ENCODE measurements at places on chromosomes 7 and 10.

DNA sequence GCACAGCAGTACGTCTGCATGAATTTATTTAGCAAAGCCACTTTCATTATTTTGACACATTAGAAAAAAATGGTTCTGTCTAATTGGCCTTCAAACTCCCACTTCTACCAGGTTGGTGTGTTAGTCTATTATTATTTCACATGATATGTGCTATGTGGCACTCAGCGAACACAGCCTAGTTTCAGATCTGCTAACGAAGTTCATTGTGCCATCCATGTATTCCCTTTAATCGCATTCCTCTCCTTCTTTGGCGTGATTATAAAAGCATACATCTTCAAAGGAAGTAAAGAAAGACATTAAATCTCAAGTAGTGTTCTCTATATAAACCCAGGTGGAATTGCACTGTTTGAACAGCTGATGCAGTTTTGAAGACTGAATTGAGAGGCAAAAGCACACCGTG, 96.4 kb upstream of the CACNA2D1 start:
- DNase-seq: no peak

DNA sequence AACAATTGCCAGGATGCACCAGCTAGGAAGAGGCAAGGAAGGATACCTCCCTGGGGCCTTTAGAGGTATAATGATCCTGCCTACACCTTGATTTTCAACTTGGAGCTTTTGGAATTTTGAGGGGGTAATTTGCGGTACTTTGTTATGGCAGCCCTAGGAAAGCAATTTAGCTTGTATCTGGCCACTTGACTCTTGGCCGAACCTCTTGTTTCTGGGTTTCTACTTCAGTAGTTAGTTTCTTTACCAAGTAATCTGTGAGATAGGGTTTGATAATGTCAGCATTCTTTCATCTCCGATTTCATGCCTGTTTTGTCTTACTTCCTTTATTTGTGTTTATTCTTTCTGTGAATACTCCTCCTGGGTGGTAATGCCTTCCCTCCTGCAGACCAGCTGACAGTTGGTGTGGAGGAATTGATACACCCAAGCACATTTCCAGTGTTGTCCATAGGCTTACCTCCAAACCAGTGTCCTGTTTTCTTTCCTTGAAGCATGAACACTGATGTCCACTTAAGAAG, 163.7 kb downstream of the SND1 start:
- no peak for DNase-seq

DNA sequence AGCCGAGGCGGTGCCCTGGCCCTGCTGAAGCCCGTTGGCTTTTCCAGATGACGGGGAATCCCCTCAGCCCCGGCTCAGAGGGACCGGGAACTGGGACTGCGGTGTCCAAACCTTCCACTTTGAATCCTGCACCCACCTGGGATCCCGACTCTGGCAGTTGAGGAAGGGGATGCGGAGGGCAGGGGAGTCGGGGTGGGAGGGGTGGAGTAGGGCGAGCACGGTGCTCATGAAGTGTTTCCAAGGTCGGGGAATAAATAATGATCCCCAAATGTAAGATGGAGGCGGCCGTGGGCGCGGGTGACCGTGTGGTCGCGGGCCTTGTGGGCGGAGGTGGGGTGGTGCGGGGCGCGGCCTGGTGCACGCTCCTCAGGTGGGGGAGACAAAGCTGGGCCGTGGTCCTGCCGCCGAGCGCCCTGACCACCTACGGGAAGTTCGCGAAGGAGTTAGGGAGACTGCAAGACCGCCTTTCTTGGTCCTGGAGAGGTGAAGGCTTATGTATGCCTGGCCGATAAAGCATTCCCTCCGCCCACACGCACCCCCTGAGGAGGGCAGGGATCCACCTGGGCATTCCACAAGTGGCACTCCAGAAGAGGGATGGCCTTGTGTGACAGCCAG, 1.4 kb downstream of the MTURN start:
- DNase-seq: no peak

DNA sequence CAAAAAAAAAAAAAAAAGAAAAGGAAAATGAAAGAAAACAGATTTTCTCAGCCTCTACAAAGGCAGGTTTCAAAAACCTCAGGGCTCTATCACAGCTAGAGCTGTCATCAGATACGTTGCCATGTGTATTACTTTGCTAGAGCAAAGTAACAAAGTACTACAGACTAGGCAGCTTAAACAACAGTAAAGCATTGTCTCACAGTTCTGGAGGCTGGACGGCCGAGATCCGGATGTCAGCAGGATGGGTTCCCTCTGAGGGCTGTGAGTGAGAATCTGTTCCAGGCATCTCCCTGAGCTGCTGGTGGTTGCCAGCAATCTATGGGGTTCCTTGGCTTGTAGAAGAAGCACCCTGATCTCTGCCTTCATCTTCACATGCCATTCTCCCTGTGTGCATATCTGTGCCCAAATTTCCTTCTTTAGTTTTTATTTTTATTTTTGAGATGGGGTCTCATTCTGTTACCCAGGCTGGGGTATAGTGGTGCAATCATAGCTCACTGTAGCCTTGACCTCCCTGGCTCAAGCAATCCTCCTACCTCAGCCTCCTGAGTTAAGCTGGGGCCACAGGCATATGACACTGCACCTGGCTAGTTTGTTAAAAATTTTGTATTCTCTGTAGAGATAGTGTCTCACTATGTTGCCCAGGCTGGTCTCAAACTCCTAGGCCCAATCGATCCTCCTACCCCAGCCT, 48.9 kb upstream of the KDM7A start:
- DNase-seq: no peak

GRCh38 chr7:4470246-4470645, 211.8 kb upstream of the FOXK1 start:
- DNase-seq: no peak

GRCh38 chr7:1672851-1673486, 2.9 kb downstream of the ELFN1 start:
- DNase-seq: no peak

DNA sequence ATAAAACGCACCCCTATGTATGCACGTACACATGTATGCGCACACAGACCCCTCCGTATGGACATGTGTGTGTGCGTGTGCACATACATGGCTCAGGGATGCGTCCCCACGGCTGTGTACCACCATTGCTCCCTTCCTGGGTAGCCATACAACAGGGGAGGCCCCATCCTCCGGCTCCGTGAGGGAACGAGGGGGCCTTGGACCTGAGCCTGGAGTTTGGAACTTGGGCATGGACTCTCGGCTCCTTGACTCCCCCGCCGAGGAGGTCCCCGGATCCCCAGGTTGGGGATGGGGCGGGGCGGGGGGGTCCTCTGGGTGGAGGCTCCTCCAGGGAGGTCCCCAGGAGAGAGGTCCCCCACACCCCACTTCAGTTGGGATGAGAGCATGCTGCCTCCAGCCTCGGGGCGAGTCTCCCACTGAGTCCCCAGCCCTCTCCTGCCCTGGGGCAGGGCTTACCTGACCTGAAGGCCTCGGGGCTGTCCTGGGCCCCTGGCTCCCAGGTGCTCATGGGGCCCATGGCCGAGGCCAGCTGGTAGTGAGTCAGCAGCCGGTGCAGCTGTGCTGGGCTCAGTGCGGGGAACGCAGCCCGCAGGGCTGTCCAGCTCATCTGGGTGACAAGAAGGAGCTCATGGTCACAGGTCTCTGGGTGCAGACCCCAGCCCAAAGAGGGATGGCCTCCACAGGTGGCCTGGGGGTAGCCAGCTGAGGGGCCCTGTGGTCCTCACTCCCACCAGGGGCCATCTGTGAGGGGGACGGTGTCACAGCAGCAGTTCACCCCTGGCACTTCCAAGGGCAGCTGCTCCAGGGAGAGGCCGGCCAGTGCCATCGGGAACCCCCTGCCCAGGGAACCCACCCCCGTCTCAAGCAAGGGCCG, 29.9 kb downstream of the AP5Z1 start:
- DNase-seq: no peak

DNA sequence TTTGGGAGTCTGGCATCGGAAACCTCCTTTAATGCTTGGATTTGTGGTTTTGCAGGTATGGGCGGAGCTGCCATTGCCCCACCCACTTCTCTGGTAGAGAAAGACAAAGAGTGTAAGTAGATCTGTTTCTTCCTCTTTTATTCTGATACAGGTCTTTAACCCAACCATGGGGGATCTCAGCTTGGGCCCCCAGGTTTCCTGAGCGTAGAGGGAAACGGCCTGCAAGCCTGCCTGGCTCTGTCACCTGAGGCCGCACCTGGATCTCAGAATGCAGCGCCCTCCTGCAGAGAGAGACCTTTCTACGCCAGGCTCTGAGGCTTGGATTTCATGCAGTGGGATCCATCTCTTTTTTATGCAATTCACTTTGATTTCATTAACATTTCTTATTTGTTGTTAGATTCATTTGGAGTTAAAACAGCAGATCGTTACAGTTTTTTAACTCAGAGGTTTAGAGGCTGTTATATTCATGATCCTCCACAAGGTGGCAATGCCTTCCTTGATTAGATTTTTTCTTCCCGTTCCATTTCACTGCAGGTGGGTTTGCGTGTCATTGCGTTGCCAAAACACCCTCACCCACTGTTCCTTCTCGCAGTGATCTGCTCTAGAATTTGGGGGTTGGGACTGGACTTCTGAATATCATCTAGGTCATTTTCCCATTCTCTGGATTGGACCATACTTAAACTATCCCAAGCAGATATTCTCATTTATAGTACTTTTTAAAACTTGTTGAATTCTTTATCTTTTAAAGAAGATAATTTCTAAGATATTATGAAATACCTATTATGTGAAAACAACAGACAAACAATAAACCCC, 20.0 kb downstream of the RBM17 start:
- no peak for DNase-seq

DNA sequence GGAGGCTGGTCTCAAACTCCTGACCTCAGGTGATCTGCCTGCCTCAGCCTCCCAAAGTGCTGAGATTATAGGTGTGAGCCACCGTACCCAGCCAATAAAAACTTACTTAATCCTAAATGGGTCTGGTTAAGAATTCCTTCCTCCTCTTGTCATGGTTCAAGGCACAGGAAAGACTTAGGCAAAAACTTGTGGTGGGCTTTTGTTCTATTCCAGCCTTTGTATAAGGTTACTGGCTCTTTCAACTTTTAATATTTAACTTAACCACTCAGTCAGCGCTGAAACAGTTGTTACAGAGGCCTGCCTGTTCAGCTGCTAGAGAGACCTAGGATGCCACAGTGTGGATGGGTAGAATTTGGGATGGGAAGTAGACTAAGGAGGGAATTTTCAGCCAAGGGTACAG, 28.1 kb upstream of the GARS1 start:
- DNase-seq: no peak

DNA sequence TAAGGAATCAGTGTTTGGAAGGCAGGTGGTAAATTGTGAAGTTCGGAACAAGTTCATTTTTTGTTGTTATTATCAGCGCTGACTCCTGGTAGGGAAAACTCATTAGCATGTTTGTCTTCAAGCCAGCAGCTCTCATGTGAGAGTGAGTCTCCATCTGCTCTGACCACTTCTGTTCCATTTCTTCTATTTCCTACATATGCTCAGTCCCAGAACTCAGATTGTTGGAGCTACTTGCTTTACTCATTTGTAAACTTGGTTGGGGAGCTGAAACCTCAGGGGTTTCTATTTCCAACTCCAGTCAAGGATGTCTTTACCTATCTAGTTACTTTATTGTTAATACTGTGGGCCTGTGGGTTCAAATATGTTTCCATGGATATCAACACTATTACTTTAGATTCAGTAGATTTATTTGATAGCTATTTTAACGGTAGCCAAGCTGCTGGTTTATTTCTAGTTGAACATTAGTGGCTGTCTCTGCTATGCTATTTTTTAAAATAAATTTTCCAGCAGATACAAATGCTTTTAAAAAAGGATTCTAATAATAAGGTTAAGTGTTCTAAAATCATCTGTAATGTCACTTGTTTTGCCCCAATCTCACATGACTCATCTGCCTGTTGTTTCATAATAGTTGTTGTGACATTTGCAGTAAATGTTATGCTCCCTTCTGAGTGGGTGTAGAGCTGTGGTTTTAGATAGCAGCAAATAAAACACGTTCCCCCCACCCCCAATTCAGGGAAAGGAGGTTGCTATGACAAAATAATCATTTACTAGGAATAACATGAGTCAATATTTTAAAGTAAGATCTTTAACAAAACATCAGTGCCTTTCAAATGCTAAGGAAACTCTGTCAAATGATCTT, 143.3 kb downstream of the HDAC9 start:
- no peak for DNase-seq

DNA sequence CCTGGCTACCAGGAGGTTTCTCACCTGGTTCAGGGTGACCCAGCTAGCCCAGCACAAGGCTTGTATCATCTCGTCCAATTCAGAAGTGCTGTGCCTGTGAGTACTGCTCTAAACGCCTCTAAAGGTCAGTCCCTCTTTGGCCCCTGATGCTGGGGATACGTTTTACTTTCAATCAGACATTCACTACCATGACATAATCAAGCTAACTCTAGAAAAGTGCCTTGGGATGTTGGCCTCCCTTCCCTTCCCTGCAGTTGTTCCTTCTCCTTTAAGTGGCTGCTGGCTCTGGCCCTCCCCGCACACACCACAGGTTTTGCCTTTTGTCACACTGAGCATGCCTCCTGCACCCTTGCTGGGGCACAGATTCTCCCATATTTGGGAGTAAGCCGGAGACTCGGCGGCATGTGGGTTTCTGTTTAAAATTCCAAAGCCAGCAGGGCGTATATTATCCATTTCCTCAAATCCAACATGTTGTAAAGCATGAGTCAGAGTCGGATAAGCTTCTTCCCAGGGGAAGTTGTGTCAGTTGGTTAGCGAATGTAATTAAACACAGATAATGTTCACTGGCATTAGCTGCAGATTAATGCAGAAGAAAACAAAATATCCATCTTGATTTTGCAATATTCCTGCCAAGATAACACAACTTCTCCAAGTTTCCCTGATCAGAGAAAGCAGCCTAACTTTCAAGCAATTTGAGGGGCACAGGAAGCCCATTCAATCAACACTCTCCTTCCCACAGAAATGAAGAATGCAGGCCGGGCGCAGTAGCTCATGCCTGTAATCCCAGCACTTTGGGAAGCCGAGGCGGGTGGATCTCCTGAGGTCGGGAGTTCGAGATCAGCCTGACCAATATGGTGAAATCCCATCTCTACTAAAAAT, 31.8 kb upstream of the VCL start:
- DNase-seq: no peak

GRCh38 chr7:28358423-28358868, 53.9 kb upstream of the CREB5 start:
- no peak for DNase-seq

DNA sequence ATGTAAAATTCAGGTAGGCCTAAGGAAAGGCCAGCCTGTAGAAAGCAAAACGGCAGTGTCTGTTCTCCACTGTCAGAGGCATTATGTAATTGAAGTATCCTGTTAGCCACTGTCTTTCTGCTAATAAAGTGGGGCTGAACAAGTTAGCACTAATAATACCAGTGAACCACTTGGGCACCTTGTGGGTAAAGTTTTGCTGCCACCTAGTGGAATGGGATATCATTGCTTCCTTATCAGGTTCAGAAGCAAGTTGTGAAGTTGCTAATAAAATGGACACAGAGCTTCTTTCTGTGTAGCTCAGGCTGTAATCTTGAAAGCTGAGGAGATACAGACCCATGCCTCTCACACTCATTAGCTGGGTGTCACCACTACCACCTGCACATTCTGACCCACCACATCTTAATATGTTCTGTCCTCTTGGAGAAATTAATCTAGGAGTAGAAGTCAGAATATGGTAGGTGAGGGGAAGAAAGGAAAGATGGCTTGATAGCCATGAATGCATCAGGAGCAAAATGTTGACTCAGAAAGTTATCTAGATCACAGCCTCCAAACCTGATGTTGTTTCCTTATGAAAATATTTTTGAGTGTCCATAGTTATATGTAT, 175.1 kb downstream of the SEPTIN7 start:
- DNase-seq: no peak

Data from stimulated activated CD4-positive, alpha-beta T cell treated with anti-CD3 and anti-CD28 coated beads, TNF-alpha, amount 100 ng/mL, for 4 hours (primary cell).